ENCODE measurements at places on chromosomes 5 and 9.

- peak; percentile 55 for DNase-seq
Measured at GRCh38 chr5:142600611-142601358, 85.1 kb downstream of the FGF1 start.

- no peak for DNase-seq
Measured at GRCh38 chr9:36941441-36941840, 92.6 kb downstream of the PAX5 start.

GRCh38 chr5:177133853-177134696 is 502 bp downstream of the NSD1 start:
- no peak for DNase-seq

- no peak for DNase-seq
Measured at GRCh38 chr9:99855467-99856176, 33.9 kb downstream of the NR4A3 start.

DNA sequence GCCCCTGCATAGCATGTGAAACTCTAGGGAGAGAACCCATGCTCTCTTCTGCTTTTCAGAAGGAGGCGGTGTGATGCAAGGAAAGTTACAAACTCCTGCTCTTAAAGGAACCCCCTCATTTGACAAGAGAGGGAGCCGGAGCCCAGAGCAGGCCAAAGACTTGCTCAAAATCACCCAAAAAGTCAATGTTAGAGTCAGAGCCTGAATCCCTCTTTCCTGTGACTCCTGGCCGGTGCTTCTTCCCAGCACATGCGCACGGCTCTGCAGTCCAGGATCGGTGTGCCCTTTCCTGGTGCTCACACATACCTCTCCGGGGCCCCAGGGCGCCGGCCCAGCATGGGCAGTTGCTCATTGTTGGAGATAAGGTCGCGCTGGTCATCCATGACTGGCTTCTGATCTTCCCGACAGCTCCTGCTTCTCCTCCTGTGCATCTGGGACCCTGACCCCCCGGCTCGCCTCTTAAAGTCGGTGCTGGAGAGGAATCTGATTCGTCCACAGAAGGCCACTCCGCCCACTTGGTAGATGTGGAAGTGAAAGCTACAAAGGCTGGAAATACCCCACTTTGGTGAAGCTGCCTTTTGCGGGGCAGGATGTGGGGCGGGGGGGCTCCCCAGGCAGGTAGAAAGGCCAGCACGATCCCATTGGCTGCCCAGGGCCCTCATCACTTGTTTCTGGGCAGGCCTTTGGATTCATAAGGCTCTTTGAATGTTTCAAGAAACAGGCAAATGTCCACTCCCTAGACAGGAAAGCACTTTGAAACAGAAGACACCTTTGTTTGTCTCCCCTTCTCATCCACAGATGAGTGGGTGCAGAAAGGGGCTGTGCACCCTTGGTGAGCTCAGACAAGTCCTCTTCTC is at the start of gene CD74:
Gene CD74 (minus strand): TSS at position 592 of the 857 bp plus-strand sequence. CDS start 161 bp downstream, at position 431.
- DNase-seq = no peak

DNA sequence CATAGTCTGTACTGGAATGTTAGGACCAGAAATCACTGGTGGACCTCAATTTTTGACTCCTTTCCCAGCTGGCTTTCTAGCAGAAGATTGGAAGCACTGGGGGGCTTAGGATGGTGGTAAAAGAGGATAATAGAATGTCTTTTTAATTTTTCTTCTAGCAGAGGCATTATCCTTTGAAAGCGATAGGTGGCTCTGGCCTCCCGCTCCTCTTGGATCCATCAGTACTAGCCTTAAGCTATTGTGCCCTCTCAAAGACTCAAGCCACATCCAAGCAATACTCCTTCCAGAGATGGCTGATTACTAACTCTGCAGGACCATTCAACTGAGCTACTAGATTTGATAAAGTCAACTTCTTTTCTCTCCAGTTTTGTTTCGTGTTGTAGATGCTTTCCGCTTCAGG is 610.6 kb downstream of the CDH12 start:
- DNase-seq = no peak

DNA sequence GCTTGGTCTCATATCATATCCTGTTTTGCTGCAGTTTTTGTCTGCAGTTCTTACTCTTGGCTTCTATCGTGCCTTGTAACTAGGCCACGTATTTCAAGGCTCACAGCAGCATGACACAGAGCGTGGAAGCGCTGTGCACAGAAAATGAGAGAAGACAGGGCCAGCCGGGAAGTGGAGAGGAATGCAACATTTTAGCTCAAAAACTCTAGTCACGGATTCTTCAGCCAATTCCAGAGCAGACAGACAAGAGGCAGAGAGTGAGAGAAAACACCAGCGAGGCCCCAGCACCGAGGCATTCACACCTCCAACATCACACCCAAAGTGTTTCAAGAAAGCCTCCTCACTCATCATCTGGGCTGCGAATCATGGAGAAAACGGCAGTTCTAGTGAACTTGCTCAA is 160.8 kb downstream of the DNAH5 start:
- no peak for DNase-seq

GRCh38 chr5:45491368-45491767 is 204.8 kb downstream of the HCN1 start:
- no peak for DNase-seq

DNA sequence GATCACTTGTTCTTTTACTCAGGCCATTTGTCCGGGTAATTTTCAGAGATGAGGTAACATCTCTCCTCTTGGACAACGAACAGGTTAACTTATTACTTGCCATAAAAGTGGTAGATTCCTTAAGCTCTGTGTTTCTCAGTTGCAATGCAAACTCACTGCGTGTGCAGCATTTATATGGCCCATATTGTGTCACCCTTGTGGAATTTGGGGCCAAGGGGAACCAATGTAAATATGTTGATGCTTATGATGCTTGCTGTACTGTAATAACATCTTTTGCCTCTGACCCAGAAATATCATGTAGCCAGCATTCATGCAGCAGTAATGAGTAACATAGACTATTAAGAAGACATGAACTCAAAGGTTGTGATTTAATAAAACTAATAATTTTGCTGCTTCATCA is 175.8 kb downstream of the ADAMTS6 start:
- DNase-seq = no peak

GRCh38 chr5:77627869-77628674 is 10.4 kb downstream of the OTP start:
- no peak for DNase-seq

GRCh38 chr5:125992050-125992449 is 431.2 kb upstream of the GRAMD2B start:
- no peak for DNase-seq

DNA sequence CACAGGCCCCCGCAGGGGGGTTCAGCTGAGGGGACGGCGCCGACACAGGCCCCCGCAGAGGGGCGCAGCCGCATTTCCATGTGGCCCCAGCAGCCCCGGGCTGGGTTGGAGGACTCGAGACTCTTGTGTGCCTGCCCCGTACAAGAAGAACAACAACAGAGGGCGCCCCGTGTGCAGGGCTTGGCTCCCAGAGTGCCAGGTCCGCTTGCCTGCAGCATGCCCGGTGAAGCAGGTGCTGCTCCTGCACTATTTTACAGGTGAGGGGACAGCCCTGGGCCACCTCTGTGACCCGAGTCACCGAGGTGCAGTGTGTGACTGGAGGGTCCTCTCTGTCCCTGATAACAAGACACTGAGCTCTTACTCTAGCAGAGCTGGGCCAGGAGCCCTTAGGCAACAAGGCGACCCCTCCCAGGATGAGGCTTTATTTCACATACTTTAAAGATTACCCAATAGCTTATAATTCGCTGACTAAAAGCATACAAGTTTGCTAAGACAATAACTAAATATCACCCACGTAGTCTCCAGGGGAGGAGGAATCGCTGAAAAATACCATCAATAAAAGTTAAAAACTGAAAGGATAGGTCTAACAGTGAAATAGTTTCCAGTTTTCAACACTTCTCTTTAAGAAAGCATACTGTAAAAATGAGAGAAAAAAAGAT is 41.7 kb upstream of the SLC9A3 start:
- DNase-seq = no peak

DNA sequence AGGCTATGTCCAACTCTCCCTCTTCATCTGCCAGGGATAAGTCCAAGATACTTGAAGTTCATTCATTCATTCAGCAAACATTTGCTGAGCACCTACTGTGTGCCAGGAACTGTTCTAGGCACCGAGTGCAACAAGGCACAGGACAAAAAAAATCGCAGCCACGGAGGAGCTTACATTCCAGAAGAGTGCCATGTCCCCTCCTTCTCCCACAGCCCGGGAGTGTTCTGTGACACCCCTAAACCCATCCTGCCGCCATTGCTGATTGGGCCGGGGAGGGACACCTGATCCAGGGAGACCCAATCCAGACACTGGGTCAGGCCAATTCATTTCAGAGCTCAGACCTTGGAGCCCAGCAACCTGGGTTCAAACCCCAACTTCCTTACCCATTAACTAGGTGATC is 58.1 kb upstream of the NEURL1B start:
- DNase-seq = no peak

- DNase-seq = no peak
Measured at GRCh38 chr5:123701511-123702200, 189.7 kb downstream of the CSNK1G3 start.

DNA sequence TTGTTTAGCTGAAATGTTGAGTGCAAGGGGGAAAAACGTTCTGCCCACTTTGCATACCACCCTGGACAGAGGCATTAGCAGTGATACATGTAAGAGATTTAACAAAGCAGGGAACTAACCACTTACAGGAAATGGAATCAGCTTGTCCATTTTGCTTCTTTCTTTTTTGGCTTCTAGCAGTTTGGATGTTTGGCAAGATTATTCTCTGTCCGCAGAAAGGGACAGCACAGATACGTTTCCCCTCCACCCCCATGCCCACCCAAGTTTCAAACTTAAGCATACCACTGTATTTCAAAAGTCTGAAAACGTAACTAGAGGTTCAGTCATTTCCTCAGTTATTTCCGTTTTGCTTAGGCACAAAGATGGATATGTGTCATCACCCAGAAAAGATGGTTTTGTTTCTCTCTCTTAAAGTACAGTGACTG is 118.4 kb downstream of the GDNF start:
- no peak for DNase-seq

DNA sequence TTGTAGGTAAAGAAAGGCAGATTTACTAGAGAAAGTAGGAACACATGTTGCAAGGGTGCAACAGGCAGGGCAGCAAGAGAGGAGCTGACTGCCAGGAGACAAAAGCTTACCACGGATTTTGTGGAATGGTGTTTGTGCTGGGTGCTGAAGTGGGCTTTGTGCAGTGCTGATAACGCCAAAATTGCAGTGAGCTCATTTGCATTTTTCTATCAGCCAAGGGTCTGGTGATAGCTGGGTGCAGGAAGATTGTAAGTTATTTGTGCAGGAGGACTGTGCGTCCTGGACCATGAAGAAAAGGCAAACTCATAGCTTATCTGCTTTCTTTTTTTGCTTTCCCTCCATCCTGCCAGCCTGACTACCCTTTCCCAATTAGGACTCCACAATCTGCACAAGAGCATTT is 13.6 kb downstream of the CTSL start:
- DNase-seq = no peak

DNA sequence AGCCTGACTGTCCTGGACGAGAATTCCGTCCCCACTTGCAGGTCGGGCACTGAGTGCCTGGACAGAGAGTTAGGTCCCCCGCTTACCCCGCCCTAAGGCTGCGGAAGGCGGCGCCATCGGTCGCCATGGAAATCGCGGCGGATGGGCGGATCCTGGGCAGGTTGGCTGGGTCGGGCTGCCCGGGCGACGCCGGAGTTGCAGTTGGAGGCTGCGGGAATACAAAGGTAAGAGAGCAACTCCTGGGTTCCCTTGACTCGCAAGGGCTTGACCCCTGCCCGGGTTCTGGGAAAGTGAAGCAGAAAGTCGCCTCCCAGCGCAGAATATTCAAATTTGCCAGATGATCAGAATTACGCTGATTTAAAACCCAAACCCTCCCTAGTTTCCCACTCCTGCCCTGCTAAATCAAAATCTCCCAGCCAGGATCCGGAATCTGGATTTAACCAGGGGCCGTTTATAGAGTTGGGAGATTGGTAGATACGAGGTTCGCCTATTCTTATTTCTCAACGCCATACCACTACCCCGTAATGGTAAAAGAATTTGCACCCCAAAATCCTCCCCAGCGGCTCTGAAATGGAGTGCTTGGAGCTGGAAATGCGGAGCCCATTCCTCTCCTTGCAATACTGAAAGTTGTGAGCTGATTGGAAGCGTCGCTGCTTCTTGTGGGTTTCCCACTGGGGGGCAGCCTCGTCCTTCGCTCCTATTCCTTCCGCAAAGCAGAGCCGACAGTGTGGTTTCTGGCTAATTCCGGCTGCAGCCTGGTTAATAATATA is 156.4 kb upstream of the RASEF start:
- DNase-seq = no peak

DNA sequence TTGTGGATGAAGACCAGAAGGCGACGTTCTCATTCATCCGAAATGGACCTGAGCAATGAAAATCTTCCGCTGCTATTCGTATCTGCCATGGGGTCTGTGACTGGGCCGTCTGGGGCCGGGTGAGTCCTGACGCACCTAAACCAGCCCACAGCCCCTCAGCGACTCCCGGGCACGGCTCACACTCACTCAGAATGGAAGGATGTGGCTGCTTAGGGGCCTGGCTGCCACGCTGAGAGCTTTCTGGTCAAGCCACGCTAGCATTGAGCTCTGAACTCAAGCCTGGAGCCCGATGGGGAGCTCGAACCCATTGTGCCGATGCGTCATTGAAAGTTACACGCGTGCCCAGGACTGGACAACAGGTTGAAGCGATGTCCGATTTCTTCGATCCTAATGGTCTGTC is 97.8 kb downstream of the MRPL36 start:
- DNase-seq = no peak

DNA sequence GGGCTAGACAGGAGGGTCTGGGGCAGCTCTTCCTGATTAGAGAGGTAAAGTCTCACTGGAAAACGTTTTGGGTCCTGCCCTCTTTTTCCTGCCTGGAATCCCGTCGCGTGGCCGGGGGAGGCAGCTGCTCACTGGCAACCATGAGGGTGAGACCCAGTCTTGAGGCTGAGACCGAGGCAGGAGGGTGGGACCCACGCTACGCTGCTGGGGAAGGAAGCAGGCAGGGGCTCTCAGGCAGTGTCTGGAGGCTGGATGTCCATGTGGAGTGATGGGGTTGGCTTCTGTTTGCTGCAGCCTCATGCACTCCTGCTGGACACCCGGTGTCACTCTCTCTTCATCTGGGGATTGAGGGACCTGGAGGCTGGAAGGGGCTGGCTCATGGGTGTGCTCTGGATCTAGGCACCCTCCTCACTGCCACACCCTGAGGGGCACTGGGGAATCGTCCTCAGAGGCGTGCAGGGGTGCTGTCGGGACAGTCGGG is 11.3 kb upstream of the SLC2A6 start:
- DNase-seq = no peak

GRCh38 chr9:138025417-138025816 is 147.8 kb downstream of the CACNA1B start:
- no peak for DNase-seq

DNA sequence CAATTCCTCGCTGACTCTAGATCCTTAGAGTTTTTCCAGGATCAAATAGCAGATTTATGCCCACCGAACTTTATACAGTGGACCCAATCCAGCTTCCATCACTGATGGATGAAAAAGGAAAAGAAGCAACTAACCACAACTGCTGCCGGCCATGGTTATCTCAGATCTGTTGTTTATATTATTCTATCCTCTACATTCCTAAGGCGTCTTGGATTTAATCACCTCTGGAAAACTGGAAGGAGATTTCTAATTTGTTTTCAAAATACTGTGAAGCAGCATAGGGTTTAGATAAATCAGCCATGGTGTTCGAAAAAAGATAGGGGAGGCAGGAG is 663 bp upstream of the ZNF366 start:
- no peak for DNase-seq

- DNase-seq = no peak
Measured at GRCh38 chr9:125701351-125701750, 5.7 kb downstream of the MAPKAP1 start.

Measured in SHP77 treated with DMSO at 0.1 percent for 48 hours (cell line).